Lower leg skin (tissue), 4 donors: ENCODE measurements at places on chromosomes 1 and 21. TPM values are rescaled to one million over a fixed set of nuclear protein-coding genes. Genes with fewer than 3 reads are reported as not detected.

Gene CLEC20A
- not detected for total RNA-seq

Gene ALPL
- 2.0 TPM for total RNA-seq

Gene FUCA1
- 11.6 TPM for total RNA-seq

Gene KIAA1614
- 1.0 TPM for total RNA-seq

Gene LCE1A
- total RNA-seq = 718 TPM

Gene GPA33
- not detected for total RNA-seq

Gene FCRL4
- not detected for total RNA-seq

Gene EBNA1BP2
- total RNA-seq = 57.2 TPM

Gene SYDE2
- total RNA-seq = 12.0 TPM

Gene IQGAP3
- 1.4 TPM for total RNA-seq

Gene CHI3L2
- 15.8 TPM for total RNA-seq

Gene CAPN8
- total RNA-seq = 0.38 TPM

Gene OR14K1
- not detected for total RNA-seq

Gene BNIPL
- total RNA-seq = 268 TPM

Gene AIM2
- not detected for total RNA-seq

Gene IL12RB2
- total RNA-seq = 0.76 TPM

Gene LINGO4
- total RNA-seq = 0.17 TPM

Gene PLD5
- total RNA-seq = 0.32 TPM

Gene TNFRSF4
- total RNA-seq = 1.4 TPM

Gene PDPN
- 29.4 TPM for total RNA-seq

Gene TENT5C
- total RNA-seq = 1.9 TPM

Gene FCRL6
- 0.80 TPM for total RNA-seq

Gene KCNK1
- total RNA-seq = 14.8 TPM
